ENCODE measurements at places on chromosomes 7 and 10.

- no peak for DNase-seq
These were observed 47.0 kb downstream of the FAM171A1 start for GRCh38 chr10:15324113-15324512.

DNA sequence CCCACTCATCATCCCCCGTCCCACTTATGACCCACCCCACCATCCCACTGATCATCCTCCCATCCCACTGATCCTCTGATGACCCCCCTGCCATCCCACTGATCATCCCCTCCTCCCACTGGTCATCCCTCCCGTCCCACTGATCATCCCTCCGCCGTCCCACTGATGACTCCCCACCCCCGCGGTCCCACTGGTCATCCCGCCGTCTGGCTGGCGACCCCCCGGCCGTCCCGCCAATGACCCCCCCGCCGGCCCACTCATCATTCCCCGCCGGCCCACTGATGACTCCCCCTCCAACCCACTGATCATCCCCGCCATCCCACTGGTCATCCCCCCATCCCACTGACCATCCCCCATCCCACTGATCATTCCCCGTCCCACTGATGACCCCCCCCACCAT lies 161.1 kb downstream of the GRM8 start:
- DNase-seq, result no peak

GRCh38 chr10:91909117-91909677 lies at the start of gene FGFBP3:
Gene FGFBP3, minus strand, starts transcription at chr10:91909486. Its CDS starts 517 bp downstream, at chr10:91908969.
- peak; percentile 40 for DNase-seq

DNA sequence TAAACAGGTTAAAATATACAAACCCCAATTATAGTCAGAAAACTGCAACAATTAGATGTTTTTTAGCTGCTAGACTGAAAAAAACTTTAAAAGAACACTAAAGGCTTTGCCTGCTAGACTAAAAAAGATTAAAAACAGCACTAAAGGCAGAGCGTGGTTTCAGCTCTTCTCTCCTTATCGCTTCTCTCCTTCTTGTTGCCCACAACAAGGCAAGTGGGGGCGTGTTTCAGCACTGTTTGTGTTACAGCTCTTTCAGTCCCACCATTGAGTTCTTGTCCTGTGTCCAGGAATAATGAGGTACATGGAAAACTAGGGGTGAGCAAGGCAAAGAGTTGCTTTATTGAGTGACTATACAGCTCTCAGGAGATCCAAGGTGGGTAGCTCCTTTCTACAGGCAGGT lies 112.3 kb downstream of the HPSE2 start:
- no peak for DNase-seq

GRCh38 chr7:3154317-3154716 lies 110.7 kb upstream of the CARD11 start:
- no peak for DNase-seq

- DNase-seq, result no peak
These were observed 135.6 kb downstream of the TMEM168 start for GRCh38 chr7:112654322-112655216.

DNA sequence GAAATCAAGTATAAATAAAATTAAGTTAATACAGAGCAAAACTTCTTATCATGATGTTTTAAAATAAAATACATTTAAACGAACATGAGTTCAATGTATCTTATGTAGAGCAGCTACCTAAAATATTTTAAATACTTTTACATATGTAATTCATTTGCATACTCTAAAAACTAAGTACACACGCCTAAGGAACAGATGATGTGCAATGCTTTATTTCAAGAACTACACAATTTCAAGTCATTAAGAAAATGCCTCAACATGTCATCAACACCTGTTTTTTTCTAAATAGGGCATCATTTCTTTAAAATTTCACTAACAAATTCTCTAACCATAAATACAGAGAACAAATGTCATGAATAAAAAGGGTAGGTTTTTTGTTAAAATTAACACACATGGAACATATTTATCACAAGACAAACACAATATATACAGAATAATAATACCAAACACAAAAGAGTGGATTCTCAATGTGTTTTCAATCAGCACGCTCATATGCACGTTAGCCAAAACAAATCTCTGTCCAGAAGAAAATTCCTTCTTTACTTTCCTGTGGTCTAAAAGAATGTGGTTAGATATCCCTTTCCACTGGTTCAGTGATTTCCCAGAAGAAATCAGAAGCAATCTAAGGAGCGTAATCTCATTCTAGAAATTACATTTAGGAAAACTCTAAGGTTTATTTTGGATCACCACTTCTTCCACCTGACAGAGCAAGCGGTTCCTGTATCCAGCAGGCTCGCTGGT lies 73.0 kb upstream of the PFKP start:
- no peak for DNase-seq

- no peak for DNase-seq
These were observed 1354.7 kb upstream of the LRRTM3 start for GRCh38 chr10:65571011-65571570.

DNA sequence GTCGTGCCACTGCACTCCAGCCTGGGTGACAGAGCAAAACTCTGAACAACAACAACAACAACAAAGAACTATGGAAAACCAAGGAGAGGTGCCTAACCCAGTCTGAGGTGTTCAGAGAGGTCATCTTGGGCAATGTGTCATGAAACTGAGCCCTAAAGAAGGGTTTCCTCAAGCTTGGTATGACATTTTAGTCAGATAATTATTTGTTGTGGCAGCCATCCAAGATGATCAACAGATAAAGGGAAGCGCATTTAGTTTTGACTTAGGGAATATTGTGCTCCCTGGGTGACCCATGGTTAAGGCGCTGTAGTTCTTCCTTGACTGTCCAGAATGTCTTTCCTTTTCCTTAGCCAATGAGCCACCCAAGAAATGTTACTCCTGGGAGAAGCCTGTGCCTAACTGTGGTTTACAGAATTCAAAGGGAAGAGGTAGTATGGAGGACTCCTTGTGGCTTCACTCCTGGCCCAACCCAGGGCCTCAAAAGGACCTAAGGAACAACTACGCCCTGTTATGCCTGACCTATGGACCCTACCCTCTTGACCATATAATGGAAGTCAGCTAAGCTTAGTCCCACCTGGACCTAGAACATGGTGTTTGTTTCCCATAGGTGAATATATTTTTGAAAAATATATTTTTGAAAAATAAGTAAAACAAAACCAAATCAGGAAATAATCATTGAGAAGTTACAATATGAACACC lies 42.4 kb downstream of the TPST1 start:
- DNase-seq, result no peak

DNA sequence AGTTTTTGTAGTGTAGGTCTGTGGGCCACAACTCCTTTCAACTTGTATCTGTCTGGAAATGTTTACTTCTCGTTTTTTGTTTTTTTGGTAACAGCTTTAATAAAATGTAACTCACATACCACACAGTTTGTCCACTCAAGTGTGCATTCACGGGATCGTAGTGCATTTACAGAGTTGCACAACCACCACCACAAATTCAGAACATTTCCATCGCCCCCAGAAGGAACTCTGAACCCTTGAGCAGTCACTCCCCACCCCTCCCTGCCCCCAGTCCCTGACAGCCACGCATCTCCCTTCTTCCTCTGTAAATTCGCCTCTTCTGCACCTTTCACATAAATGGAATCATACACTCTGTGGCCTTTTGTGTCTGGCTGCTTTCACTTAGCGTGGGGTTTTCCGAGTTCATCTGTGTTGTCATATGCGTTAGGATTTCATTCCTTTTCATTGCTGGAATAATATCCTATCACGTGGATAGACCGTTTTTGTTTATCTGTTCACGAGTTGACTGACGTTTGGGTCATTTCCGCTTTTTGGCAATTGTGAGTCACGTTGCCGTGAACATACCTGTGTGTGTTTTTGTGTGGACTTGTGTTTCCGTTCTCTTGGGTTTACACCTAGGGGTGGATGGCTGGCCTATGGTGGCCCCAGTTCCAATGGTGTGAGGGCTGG lies 10.3 kb downstream of the JAKMIP3 start:
- no peak for DNase-seq

- no peak for DNase-seq
These were observed 63.2 kb upstream of the TMEM168 start for GRCh38 chr7:112853422-112853821.

GRCh38 chr7:52838981-52839411 lies 196.4 kb upstream of the POM121L12 start:
- DNase-seq, result no peak

DNA sequence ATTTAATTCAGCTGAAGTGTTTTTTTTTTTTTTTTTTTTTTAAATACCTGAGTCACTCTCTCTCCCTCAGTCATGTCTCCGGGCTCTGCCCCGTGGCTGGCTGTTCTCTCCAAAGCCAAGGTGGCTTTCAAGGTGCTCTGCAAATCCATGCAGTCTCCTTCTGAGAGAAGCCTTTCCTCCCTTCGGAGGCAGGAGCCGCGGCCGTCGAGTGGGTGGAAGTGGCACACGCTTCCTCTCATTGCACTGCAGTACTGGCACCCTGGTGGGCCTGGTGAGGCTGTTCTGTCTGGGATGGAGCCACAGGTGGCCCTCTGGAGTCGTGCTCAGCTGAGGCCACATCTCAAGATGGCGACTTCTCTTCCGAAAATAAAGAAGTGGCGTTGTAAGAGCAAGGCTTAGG lies 221.8 kb downstream of the GLRX3 start:
- no peak for DNase-seq

DNA sequence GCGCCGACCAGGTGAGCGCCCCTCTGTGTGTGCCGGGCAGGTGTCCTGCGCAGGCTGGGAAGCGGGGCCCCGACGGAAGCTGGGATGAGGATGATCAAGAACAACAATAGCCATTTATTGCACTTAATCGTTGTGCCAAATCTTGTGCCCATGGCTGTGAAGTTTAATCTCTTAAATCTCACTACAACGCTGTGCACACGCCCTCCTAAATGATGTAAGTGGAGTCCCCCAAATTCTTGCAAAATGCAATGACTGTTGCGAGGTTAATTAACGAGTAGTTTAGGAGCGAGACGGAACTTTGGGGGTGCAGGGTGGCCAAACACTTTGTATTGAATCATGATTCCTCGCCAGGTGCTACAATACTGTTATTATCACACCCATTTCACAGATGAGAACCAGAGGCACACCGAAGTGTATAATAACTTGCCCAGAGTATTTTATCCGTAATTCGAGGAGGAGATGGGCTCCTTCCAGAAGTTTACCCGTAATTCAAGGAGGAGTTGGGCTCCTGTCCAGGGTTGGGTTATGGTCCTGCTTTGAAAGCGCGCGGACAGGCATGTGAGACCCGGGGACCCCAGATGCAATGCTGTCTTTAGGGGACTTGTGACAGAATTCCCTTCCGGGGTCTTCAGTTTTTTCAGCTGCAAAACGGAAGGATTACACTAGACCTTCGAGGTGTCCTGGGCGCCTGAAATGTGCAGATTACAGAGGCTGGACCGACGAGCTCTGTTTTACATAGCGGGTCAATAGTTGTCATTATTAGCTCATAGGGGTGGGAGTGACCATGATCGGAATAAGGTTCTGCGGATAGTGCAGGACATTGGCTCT lies 1.0 kb downstream of the FFAR4 start:
- no peak for DNase-seq

GRCh38 chr7:36707898-36708297 lies 16.4 kb downstream of the AOAH start:
- no peak for DNase-seq

- DNase-seq, result no peak
These were observed 4.1 kb upstream of the PILRB start for GRCh38 chr7:100353685-100354330.

- no peak for DNase-seq
These were observed 19.6 kb downstream of the SEMA3E start for GRCh38 chr7:83629117-83629880.

DNA sequence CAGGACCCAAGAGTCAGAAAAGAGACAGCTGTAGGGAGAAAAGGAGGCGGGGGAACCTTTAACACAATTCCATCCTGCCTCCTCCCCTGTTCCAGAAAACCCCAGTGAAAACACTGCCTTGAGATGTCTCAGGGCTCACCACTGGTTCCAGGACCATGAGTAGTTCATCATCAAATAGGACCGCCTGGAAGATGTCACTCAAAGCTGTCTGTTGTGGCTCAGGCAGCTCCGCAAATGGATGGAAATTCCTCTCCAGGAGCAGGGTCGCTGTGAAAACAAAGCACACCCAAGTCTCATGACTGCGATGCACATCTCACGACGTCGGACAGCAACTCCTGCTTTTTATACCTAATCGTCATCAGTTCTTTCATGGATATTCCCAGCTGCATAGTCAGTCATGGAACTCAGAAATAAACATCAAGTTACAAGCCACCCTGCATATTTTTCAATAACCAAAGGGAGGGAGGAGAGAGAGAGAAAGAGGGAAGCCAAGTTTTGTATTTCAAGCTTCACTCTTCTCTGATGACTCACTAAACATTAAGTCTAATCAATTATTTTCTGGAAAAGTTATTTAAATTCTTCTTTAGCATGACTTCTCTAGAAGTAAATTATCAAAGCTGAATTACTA lies 49.2 kb downstream of the GSDME start:
- DNase-seq, result no peak
